ENCODE measurements at places on chromosomes 6 and 20.

- DNase-seq = no peak
Observed at GRCh38 chr6:156839129-156839528, 62.0 kb downstream of the ARID1B start.

DNA sequence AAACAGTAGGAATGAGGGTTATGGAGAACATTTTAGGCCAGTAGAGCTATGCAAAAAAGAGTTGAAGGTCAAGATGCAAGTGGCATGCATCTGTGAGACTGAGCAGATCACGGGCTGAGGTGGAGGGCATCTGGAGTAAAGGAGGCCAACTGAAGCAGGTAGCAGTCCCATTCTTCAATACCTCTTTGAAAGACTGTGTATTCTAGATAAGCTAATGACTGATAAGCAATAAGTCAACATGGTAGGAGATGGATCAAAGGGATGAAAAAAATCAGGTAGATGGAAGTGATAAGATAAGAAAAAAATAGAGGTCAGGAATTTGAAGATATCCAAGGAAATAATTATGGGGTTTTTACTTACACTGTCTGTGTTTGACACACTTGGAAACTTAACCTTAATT, 55.6 kb downstream of the ARMC2 start:
- DNase-seq = no peak

GRCh38 chr6:150312844-150313584, 55.8 kb upstream of the IYD start:
- DNase-seq = no peak

DNA sequence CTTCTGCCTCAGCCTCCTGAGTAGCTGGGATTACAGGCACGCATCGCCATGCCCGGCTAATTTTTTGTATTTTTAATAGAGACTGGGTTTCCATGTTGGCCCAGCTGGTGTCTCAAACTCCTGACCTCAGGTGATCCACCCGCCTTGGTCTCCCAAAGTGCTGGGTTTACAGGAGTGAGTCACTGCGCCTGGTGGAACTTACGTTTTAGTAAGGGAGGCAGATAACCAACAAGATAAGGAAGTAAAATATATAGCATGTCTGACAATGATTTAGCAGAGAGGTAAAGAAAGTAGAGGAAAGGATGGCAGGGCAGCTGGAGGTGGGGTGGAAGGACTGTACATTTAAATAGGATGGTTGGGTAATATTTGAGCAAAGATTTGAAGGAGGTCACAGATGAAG, 12.8 kb upstream of the MYMX start:
- DNase-seq = no peak

DNA sequence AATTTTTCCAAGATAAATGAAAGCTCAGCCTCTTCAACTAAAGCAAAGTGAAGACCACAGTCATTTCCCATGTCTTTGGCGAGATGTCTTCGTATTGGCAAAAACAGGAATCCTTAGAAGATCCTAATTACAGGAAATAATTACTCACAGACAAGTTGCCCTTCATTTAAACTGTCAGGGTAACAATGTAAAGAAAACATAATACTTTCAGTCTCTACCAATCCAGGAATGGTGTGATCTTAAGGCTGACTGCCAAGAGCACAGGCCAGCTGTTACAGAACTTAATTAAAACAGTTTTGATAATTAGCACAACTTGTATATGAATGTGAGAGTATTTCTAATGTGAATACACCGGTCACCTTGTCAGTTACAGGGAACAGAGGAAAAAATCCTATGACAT, 292.2 kb downstream of the PACRG start:
- no peak for DNase-seq

DNA sequence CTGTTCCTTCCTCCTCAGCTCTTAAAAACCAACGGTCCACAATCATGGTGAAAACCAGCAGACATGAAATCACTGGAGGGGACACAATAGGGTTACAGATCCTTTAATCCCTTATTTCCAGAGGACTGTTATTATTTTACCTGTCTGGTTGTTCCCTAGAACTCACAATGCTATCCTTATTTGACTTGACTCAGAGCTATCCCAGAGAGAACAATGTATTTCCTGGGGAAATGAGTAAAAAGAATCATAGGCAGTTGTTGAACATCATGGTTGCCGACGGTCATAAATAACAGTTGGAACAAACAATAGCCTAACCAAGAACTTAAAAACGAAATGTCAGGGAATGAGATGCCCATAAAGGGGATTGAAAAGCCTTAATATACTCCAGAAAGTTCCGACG, 9.3 kb downstream of the OR2H1 start:
- DNase-seq = no peak

DNA sequence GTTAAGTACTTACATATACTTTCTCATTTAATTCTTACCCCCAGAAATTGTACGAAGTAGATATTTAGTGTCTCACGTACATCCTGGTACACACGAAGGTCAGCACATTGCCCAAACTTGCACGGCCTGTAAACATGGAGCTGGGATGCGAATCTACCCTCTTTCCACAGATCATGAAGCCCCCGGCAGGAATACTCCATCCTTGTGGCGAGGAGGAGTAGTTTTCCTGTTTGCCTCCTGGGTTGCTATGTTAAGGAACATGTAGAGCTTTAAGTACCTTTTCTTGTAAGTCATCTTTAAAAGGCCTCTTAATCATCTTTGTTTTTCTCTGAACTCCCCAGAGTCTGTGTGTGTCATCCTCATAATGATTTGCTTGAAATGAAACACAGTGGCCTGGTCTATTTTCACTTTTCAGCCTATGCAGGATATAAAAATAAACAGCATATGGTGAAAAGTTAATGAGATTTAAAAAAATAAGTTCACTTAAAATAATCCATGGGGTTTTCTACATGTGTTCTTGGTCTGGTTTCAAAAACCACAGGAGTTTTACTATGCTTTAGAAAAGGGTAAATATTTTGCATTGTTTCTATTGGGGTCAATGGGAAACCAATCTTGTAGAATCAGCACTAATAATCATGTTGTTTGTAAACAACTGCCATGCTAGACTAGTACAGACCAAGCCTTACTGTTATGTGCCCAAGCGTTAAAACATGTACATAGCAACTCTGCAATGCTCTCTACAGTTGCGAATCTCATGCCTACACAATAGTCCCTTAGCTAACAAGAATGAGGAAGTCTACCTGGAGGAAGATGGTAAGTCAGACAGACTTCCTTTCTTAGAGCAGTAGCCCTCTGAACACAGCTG, 9.3 kb upstream of the ARID1B start:
- DNase-seq = no peak

GRCh38 chr6:157449610-157450009, 68.6 kb downstream of the ZDHHC14 start:
- no peak for DNase-seq

DNA sequence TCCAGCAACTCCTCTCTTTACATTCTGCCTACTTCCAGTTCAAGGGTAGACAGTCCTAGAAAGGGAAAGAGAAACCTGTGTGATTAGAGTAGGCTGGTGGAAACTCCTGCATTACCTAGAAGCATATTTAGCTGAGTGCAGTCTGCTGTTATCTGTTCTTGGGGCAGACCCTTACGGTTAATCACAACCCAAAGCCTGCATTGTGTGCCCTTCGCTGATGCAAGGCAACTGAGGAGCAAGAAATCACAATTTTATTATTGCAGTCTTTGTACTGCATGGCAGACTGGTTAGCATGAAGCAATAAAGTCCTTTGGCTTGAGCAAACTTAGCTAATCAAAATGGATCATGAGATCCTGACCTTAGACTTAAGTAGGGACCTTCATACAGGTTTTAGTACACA, 1.5 kb upstream of the GOPC start:
- DNase-seq = no peak

GRCh38 chr6:26032340-26033084, 54.7 kb upstream of the HFE start:
- peak; percentile 61 for DNase-seq

DNA sequence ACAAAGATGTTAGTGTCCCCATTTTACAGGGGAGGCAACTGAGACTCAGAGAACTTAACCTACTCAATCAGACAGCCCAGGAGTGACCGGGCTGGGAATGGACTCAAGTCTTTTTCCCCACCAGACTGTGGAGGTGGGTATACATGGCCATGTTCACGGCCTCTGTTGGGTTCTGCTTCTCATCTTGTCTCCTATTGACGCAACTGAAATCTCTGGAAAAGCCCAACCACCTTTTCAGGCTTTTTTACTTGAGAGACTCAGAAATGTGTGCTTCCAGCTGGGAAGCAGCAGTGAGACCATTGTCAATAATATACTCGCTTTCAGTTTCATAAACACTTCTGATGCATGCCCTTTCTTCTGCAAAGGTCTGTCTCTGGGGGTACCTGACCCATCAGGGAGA, 70.7 kb downstream of the SOBP start:
- no peak for DNase-seq

DNA sequence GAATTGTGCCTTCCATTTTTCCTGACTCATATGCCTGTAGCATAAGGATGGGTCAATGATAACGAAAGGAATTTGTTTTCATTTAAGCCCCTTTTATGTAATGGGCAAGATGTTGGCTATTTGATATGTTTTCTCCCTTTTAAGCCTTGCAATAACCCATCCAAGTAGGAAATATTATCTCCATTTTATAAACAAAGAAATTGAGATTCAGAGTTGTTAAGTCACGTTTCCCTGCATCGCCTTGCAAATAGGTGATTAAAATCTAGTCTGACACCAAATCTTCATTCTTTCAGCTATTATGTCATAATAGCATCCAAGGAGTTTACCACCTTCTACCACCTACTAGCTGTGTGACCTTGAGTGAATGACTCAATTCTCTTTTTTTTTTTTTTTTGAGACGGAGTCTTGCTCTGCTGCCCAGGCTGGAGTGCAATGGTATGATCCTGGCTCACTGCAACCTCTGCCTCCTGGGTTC, 7.0 kb downstream of the HNF4A start:
- DNase-seq = no peak

DNA sequence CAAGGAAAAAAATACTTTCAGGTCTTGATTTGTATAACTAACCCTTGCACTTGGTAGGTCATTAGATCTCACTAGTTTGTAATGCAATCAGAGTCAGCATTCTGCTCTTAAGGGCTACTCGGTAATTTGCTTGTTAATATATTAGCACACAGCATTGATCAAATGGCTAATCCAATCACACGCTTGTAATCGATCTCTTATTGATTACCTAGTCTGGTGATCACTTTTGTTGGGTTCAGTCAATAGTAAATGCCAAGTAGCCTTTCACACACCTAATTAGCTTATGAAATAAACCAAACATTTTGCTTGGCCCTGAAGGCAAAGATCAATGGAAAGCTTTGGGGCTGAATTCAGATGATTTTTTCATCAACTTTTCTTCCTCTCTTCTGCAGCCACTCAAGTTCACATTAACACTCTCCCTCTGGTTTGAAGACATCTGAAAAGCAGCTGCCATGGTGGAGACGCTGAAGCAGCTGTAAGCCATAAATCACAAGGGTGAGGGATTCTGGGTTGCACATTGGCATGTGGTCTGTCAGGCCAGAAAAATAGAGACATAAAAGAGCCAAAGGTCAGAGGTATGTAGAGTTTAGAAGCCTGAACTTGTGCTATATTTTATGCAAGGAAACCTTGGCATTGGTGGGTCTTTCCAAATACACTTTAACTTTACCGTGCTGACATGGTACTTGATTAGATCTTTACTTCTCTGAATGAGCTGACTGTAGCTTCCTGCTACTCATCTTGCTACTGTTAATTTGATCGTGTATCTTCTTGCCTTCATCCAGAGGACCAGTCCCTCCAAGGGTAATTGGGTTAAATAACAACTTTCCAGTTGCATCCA, 234.4 kb downstream of the SIM1 start:
- no peak for DNase-seq

- no peak for DNase-seq
Observed at GRCh38 chr20:62282877-62283503, 19.8 kb upstream of the ADRM1 start.

DNA sequence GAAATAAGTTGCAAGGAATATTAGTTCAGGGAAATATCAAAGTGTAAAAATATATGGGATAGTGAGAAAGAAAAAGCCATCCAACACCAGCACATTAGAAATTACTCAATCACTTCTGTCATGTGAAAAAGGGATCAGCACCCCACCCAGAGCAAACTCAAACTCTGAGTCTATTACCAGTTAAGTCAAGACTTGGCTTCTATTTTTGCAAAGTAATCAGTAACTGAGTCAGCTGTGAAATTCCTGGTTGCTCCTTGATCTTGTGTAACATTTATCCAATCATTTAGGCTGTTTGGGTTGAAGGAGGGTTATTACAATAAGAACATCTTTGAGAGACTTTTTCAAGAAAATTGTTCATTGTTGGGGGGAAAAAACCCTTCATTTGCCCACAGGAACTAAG, 51.2 kb downstream of the SLC22A23 start:
- peak; percentile 49 for DNase-seq

- DNase-seq = no peak
Observed at GRCh38 chr20:61861858-61862257, 203.8 kb downstream of the TAF4 start.

- DNase-seq = no peak
Observed at GRCh38 chr6:5590187-5590586, 328.9 kb downstream of the FARS2 start.

- peak; percentile 81 for DNase-seq
Observed at GRCh38 chr6:26025047-26025893, 62.0 kb upstream of the HFE start.

GRCh38 chr20:35619196-35620095, 3.8 kb downstream of the SPAG4 start:
- DNase-seq = peak; percentile 80

- peak; percentile 86 for DNase-seq
Observed at GRCh38 chr6:155493694-155494143, 38.1 kb upstream of the NOX3 start.

GRCh38 chr20:24668384-24668702, 198.9 kb downstream of the SYNDIG1 start:
- no peak for DNase-seq

GRCh38 chr20:50085481-50086365, 27.2 kb downstream of the UBE2V1 start:
- DNase-seq = peak; percentile 75

GRCh38 chr6:152858141-152858540, 107.5 kb downstream of the VIP start:
- no peak for DNase-seq

DNA sequence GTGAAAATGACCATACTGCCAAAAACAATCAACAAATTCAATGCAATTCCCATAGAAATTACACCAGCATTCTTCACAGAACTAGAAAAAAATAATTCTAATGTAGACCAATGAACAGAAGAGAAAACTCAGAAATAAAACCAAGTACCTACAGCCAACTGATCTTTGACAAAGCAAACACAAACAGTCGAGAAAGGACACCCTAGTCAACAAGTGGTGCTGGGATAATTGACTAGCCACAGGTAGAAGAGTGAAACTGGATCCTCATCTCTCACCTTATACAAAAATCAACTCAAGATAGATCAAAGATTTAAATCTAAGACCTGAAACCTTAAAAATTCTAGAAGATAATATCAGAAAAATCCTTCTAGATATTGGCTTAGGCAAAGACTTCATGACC, 44.5 kb upstream of the ZNF133 start:
- no peak for DNase-seq

GRCh38 chr6:7719364-7719850, 6.5 kb upstream of the BMP6 start:
- no peak for DNase-seq

DNA sequence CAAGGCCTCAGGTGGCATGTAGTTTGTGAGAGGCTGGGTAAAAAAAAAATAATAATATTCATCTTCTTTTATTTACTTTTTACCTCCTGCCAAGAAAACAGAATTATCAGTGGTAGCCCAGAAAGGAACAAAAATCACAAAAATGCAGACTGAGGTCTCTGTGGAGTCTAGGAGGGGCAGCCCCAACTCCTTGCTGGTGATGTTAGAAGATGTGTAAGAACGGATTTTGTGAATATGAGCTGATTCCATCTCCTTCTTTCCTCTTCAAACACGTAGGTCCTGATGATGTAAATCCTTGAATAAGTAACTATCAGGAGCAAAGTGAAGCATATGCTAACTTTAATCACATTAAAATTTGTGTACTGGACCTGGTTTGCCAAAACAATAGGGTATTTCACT, 226.8 kb downstream of the EYA4 start:
- no peak for DNase-seq

Data from NCI-H460 (cell line).